ENCODE measurements at places on chromosomes 6 and 20.
A peak's percentile ranks its signal among the peaks of the same experiment; 100 is the strongest.

- no peak for DNase-seq
Measured at GRCh38 chr20:7601431-7601830, 338.8 kb downstream of the HAO1 start.

DNA sequence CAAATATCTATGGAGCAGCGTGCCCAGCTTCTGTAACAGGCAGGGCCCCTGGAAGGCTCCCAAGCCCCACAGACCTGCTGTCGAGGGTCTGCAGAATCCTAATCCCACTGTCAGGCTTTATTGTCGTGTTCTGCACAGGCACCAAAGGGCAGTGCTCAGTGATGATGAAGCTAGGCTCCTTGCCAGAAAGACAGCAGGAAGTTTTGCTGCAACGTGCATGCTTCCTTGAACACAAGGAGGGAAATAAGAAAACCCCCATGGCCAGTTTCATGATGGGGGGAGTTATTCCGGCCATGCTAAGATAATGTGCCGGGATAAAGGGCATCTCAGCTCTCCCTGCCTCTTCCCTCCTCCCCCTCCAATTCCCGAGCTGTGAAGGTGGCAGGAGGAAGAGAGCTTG is 109.4 kb upstream of the KCNG1 start:
- DNase-seq: no peak

- DNase-seq: no peak
Measured at GRCh38 chr6:107706516-107707115, 117.5 kb downstream of the SCML4 start.

DNA sequence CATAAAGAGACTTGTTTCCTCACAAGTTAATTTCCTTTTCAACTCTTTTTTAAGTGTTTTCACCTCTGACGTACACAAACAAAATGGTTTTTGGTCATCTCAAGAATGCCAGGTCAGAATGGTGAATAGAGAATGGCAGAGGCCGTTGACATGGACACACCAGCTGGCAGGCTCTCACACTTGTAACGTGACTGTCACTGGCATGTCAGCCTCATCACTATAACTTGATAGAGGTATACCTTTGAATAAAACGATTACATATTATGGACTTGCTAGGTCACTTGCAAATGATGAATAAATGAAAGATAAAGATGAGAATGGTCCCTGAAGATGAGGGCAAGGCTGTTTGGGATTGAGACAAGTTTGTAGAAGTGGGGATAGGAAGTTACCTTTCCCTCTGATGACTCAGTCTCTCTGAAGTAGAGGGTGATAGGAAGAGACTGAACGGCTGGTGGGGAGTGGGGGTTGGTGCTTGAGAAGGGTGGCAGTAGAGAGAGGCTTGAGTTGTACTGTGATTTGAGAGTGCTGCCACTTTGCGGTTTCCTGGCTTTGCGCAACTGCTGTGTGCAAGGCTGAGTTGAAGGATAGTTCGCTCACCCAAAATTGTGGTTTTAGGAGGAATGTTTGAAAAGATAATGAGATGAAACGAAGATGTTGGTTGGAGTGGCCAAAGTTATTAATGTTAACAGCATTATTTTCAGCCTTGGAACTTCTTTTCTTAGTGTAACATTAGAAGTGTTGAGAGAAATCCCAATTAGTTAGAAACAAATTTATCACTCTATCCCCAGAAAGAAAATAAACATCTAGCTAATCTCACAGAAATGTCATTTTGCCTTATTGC is 30.3 kb downstream of the TBPL1 start:
- DNase-seq: no peak

GRCh38 chr20:23357767-23358562 is 4.0 kb upstream of the GZF1 start:
- DNase-seq: peak; percentile 97

GRCh38 chr6:148934539-148934938 is 187.7 kb downstream of the UST start:
- peak; percentile 52 for DNase-seq

- DNase-seq: no peak
Measured at GRCh38 chr6:4342407-4343137, 207.2 kb upstream of the ECI2 start.

- no peak for DNase-seq
Measured at GRCh38 chr6:166460473-166461437, 78.0 kb upstream of the MPC1 start.

DNA sequence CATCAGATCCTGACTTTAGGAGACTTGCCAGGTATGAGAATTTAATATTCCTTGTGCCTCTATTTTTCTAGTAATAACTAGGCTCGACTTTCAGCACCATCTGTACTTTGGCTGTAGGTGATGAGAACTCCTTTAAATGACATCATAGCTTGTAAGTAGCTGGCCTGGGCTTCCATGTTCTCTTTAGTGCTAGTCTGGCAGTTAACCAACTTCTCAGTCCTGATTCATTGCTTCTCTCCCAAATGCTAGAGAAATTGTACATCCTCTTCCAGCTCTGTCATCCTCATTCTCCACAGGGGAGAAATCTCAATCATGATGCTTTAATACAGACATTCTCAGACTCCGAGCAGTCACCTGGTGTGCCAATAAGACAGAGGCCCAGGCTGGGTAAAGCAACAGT is 143.5 kb upstream of the MOCS1 start:
- no peak for DNase-seq

DNA sequence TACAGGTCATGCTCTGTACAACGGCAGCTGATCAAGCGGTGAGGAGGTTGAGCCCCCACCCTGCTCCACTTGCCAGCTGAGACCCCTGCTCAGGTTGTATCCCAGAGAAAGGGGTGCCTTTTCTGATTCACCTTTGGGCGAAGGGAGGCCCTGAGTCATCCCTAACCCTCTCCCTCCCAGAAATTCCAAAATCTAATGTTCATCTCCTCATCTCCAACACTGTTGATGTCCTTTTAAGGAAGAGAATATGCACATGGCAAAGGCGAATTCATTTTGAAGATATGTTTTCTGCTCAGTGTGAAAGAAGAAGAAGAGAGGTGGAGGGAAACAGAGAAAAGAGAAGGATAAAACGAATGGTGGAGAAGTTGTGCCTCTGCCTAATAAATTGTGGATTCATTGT is 120.5 kb downstream of the SCML4 start:
- DNase-seq: no peak

- no peak for DNase-seq
Measured at GRCh38 chr6:46690141-46690755, 2.6 kb downstream of the TDRD6 start.

GRCh38 chr20:48684501-48685041 is 143.2 kb downstream of the PREX1 start:
- DNase-seq: no peak

GRCh38 chr6:88442737-88443136 is 276.6 kb upstream of the CNR1 start:
- DNase-seq: no peak

DNA sequence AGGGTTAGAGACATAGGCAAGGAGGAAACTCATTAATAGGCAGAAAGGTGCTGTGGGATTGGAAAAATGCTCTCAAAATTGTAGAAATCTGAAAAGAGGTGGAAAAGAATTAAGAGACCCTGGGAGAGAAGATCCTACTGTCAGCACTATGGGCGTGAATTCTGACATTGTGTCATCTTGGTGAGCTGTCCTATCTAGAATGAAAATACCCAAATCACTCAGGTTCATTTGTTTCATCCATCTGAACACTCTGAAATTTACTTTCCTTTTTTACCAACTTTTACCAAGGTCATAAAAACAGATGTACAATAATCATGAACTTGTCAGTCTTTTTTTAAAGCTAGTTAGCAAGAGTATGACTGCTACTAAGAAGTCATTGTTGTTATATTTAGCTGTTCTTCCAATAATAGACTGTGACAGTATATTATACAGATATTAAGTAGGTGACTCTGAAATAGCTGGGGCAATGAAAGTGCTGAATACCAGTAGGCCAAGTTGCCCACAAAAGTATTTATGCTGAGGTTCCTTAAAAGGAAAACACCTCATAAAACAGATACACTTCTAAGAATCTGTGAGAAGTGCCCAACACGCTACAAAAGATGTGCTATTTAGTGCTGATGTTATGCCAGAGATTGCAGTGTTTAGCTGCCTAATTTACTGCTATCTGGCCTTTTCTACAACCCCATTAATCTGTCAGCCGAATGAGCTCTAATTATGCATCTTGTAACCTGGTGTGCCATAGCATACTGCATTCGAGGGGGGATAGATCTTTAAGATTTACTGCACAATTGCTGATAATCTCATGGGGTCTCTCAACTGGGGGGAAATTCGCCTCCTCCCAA is 217.5 kb upstream of the SUPT3H start:
- DNase-seq: no peak

DNA sequence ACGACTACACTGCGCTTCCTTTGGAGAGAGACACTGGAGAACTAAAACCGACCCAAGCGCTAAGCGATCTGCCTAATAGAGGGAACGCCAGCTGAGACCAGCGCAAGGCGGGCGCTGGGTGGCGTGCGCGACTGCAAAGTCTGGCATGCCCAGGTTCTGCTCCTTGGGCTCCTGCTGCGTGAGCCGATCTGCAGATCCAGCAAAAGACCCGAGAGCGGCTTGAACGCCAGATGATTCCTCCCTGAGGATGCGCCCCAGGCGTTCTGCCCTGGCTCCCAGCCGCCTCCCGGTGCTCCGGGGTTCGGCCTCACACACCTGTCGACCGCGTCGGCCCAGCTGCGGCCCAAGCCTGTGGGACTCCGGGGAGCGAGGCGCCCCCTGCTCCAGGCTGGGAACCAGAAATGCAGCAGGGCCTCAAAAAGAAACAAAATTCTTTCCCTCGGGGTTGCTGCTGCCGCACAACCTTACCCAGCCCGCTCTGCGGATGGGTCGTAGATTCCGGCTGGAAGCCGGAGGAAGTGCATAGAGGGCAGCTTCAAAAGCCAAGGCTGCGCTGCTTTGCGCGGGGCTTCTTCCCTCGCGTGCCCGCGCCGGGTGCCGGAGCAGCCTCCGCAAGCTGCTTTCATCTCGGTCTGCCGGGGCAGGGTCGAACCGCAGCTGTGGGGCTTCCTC is 17.9 kb upstream of the PRDM13 start:
- DNase-seq: peak; percentile 52

GRCh38 chr6:110654096-110654820 is 161.0 kb downstream of the CDK19 start:
- peak; percentile 73 for DNase-seq

Measured in pons (tissue), 1 donor.